ENCODE measurements at places on chromosomes 16 and 17.

DNA sequence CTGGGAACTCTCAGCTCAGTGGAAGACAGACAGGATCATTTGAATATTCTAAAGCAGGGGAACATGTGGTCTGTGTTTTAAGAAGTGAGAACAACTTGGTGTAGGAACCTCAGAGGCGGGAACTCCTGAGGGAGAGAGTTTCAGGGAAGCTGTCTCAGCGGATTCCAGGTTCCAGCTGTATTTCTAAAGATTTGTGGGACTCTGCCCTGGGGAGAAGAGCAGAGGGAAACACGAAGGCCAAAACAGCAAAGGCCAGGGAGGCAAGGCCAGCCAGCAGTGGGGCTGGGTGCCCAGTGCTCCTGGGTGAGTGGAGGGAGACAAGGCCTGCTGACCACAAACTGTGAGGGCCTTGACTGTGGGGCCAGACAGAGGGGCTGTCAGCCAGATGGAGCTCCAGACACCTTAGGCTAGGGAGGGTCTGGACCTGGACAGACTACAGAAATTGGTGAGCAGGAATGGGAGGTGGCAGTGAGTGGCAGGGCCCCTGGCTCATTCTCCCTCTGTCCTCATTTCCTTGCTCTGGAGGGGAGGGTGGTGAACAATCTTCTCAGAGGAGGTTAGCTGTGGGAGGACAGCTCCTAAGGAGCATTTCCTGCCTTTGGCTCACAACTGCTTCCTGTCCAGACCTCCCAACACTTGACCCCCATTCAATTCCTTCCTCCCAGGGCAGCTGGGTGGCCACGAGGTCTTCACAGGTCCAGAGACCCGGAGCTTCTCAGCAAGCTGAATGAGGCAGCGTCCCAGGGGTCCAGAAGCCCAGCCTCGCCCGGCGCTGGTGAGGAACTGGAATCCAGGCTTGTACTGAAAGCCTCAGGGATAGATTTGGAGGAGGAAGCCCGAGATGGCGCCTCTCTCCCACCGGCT, 21.0 kb upstream of the FZD2 start:
- DNase-seq: peak; percentile 10

- DNase-seq: no peak
Measured at GRCh38 chr17:45584092-45585036, 93.8 kb upstream of the PLEKHM1 start.

GRCh38 chr16:56891685-56892084, 26.7 kb downstream of the SLC12A3 start:
- DNase-seq: no peak

- no peak for DNase-seq
Measured at GRCh38 chr17:384622-385177, 32.1 kb upstream of the RPH3AL start.

DNA sequence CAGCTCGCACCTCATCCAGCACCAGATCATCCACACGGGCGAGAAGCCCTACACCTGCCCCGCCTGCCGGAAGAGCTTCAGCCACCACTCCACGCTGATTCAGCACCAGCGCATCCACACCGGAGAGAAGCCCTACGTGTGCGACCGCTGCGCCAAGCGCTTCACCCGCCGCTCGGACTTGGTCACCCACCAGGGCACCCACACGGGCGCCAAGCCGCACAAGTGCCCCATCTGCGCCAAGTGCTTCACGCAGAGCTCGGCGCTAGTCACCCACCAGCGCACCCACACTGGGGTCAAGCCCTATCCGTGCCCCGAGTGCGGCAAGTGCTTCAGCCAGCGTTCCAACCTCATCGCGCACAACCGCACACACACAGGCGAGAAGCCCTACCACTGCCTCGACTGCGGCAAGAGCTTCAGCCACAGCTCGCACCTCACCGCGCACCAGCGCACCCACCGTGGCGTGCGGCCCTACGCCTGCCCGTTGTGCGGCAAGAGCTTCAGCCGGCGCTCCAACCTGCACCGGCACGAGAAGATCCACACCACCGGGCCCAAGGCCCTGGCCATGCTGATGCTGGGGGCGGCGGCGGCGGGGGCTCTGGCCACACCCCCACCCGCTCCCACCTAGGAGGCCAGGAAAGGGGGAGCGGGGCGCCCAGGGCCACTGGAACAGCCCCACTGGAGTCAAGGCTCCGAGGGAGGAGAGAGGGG, 7.5 kb downstream of the ZNF205 start:
- no peak for DNase-seq

DNA sequence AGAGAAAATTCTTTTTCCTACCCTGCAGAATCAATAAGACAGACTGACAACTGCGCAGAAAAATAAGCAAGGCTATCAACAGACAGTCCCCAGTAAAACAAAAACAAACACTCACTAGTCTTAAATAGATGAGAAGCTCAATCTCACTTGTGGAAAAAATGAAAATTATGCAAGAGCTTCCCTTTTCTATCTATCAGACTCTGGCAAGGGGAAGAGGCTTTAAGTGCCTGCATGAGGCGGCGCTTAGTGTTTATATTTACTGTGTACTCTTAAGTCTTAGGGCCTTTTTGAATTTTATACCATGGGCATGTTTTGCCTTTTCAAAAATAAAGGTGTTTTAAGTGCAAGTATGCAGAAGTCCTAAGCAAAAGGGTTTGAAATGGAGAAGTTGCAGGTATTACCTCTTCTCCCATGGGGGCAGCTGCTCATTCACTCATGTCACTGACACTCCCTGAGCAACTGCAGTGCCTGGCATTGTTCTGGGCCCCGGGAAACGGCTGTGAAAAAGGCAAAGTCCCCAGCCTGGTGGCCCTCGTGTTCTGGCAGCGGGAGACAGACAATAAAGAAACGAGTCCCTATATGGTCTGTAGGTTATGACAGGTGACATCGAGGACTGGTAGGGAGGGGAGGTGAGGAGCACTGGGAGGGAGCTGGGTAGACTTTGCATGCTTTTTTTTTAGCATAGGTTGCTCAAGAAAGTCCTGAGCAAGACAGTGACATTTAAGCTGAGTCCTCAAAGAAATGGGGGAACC, 35.2 kb downstream of the HSBP1 start:
- peak; percentile 43 for DNase-seq

GRCh38 chr17:82355770-82356427, 3.1 kb upstream of the TEX19 start:
- no peak for DNase-seq

DNA sequence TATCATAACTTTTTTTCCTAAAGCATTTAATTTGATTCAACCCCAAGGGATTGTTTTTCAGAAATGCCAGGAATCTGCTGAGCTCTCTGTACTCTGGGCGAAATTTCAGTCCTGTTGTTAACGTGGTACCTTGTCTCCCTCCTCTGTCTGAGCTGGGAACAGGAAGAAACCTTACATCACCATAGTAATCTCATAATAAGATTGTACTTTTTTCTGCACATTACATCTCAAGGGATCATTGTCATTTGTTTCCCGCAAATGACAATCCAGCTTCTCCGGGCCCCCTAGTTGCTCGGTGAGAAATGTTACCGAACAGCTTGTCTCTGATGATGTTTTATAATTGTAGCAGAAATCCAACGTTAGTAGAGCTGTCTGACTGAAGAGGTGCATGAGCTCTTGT, 152.7 kb upstream of the ERCC4 start:
- no peak for DNase-seq

- no peak for DNase-seq
Measured at GRCh38 chr16:12551946-12552345, 251.7 kb downstream of the CPPED1 start.

GRCh38 chr16:68717684-68718083, 19.4 kb upstream of the CDH1 start:
- DNase-seq: no peak

DNA sequence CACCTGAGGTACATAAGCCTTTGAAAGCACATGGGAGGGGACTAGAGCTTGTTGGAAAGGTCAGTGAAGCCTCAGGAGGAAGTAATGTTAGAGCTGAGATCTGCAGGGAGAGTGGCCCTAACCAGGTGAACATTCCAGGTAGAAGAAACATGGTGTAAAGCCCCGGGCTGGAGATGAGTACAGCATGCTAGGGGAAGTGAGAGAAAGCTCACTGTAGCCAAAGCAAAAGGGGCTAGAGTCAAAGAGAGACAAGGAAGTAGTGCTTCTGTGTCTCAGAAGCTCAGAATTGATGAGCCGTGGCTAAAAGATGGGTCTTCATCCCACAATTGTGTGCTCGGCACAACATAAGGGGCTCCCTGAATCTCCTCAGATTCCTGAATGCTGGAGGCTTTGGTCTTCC, 481.8 kb downstream of the XYLT1 start:
- DNase-seq: no peak

- DNase-seq: no peak
Measured at GRCh38 chr17:60154616-60155426, 5.0 kb downstream of the CA4 start.

DNA sequence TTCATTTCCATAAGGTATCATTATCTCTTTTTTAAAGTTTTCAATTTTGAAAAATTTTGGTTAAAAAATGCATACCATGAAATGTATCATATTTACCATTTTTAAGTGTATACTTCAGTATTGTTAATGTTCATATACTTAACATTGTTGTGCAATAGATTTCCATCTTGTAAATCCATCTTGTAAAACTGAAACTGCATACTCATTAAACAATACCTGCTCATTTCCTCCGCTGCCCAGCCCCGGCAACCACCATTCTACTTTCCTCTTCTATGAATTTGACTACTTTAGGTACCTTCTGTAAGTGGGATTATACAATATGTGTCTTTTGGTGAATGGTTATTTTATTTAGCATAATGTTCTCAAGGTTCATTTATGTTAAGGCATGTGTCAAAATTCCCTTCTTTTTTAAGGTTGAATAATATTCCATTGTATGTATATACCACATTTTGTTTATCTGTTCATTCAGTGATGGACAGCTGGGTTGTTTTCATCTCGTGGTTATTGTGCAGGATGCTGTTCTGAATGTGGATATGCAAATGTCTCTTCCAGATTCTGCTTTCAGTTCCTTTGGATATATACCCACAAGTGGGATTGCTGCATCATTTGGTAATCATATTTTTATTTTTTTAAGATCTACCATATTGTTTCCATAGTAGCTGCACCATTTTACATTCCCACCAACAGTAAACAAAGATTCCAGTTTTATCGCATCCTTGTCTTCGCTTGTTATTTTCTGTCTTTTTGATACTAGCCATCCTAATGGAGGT, 6.7 kb downstream of the CCL2 start:
- no peak for DNase-seq

DNA sequence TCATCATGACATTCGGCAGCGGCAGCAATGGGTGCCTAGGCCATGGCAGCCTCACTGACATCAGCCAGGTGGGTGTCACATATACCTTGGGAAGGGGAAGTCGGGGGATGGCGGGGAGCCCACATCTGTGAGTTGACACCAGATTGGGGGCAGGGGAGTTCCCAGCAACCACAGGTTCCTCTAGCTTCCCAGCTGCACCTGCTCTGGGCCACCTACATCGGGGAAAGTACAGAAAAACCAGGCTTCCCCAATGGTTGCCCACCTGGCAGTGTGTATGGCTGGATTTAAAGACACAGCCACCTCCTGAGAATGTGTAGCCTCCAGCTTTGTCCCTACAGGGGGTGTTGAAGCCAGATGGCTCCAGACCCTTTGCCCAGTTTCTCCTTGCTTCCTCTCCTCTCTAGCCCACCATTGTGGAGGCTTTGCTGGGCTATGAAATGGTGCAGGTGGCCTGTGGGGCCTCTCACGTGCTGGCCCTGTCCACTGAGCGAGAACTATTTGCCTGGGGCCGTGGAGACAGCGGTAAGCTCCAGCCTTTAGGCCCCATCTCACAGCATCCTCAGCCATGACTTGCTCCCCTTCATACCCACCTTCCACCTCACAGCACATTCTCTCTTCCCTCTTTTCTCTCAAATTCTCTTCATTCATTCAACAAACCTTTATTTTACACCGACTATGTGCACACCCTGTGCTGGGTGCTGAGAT, 5.0 kb upstream of the TRAF4 start:
- no peak for DNase-seq

DNA sequence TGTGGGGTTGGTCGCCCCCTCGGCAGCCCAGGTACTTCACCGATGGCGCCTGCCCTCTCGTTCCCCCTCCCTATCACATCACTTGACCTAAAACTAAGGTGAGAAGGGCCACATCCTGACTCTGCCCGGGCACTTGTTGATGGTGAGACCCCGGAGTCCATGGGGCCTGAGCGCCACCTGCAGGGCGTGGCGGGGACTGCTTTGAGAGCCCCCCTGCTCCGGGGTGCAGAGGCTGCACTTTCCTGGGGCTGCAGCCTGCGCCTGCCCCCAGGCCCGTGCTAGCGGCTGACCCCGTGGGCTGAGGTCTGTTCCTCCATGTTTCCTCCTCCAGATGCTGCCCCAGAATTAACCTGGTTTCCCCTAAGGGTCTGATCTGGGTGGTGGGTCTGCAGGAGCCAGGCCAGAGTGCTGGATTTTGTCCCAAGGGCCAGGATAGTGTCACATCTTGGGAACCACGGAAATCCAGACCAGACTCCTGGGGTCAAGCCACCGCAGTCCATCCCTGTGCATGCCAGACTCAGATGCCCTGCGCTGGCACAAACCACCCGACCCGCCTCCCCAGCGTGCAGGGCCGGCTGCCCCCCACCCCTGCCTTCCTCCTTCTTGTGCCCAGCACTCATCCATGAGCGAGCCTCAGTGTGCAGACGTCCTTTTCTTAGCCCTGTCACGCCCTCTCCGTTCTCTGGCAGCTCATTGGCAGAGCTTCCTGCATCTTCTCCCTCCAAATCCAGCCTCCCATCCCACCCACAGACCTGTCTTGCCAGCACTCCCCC, 2.7 kb downstream of the NDUFAF8 start:
- peak; percentile 61 for DNase-seq

DNA sequence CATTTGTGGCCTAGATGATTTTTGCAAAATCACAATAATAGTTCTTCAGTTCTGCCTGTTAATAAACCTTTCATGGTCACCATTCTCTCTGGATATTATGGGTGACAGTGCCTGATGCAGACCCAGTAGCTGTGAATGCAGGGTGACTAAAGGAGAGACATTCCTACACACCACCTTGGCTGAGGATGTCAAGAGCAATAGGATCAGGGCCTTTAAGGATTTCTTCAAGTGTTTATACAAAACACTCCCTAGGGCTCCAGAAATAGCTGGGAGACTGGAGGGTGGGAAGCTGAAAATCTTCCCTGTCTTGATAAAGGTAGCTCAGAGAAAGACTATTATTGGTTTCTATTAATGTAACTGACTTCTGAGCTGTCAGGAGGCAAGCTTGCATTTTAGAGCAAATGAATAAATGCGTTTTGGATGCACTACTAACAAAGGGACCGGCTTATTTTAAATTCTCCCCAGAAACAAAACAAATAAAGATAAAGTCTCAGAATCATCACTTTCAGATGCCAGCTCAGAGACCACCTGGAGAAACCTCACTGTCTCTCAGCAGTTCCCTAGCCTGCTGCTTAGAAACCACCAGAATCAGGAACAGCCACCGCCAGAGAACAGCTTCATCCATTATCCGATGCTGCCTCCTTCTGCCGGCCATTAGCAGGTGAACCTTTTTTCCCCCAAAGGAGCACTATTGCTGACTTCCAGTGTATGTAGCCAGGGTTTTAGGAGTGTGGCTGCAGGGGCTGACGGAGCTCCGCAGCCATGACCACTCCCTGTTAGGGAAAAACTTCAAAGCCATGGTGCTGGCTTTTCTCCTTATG, 171.4 kb upstream of the DYNLRB2 start:
- DNase-seq: no peak

GRCh38 chr16:12482455-12483220, 321.0 kb downstream of the CPPED1 start:
- no peak for DNase-seq

Measured in Kasumi-1 (cell line).